Activated CD4-positive, alpha-beta T cell treated with anti-CD3 and anti-CD28 coated beads for 4 hours (primary cell): ENCODE measurements at places on chromosomes 4 and X.

- no peak for DNase-seq
Observed at GRCh38 chr4:81030061-81030980, at the start of gene BMP3. BMP3 (plus strand) TSS chr4:81030708; CDS start chr4:81031285, 577 bp downstream.

- DNase-seq: no peak
Observed at GRCh38 chr4:26751838-26752237, 108.8 kb upstream of the STIM2 start.

DNA sequence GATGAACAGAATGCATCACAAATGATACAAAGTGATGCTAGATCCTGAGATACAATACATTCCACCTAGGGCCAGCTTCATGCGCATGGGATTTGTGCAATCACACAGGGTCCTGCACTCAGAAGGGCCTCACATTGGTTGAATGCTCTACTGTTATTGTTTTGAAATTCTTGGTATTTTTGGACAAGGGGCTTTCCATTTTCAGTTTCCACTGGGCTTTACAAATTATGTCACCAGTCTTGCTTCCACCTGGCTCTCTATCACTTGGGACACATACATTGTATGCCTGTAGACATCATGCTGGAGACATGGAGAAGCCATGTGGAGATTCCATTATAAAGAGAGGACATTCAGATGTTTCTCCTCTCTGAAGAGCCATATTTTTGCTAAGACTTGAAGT lies 155.8 kb downstream of the NAA11 start:
- no peak for DNase-seq

DNA sequence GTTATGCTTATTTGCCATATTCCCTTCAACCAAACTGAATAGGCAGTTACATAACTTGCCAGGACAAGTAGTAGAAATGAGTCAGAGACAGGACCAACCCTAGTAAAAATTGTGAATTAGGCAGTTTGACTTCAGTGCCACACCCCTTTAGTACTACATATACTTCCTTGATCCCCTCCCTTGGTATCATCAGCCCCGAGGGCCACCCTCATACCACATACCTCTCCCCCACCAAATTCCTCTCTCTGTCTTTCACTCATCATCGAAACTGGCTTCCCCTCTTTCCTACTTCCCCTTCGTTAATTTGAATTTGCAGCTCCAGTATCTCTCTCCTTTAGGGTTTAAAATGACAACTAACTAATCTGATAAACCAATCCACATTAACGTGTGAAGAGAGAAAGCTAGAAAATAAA lies 7.9 kb upstream of the PTPN13 start:
- no peak for DNase-seq

GRCh38 chr4:4461850-4462249 lies 74.9 kb downstream of the NSG1 start:
- DNase-seq: peak; percentile 49

DNA sequence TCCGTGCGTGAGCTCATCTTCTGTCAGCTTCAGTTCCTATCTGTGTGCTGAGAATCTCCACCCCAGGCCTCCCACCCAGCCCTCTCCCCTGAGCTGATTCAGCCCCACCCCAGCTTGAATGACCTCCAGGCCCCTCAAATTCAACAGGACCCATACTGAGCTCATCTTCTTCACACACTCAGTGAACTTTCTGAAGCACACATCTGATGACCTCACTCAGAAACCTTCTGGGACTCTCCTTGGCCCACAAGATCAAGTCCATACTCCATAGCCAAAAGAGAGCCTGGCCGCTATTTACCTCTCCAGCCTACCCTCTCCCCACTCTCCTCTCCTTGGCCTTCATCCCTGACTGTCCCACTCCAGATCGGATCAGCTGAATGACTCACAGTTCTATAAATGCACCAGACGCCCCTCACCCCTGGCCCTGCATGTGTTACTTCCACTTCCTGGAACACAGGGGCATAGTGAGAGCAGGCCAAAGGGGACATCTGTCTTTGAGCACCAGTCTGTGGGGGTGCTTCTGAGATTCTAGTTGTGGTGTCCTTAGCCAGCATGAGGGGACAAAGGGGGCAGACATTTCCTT lies 62.5 kb downstream of the PJA1 start:
- DNase-seq: no peak

- DNase-seq: peak; percentile 8
Observed at GRCh38 chr4:139419388-139419914, 34.5 kb upstream of the RAB33B start.

DNA sequence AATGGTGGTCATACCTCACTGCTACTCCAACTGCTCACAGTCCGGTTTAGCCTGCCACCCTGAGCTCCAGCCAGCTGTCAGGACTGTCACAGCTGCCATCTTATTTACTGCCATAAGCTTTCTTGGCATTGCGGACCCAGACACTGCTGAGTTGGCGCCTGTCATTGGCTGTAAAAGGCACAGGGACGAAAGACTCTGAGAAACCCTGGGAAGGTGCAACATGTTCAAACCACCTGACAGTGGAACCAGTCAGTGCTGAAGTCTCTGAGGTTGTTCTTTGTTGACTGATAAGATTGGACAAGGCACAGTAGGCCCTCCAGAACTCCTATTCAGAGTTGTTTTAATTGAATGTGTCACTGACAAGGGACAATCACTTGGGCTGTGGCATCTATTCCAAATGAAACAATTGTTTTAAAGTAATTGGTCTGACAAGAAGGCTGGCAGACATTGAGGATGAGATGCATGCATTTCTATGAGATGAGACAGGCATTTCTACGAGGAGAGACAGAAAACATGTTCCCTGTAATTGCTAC lies 927.8 kb downstream of the STPG2 start:
- no peak for DNase-seq

- DNase-seq: no peak
Observed at GRCh38 chr4:63814171-63814964, 594.9 kb downstream of the TECRL start.

DNA sequence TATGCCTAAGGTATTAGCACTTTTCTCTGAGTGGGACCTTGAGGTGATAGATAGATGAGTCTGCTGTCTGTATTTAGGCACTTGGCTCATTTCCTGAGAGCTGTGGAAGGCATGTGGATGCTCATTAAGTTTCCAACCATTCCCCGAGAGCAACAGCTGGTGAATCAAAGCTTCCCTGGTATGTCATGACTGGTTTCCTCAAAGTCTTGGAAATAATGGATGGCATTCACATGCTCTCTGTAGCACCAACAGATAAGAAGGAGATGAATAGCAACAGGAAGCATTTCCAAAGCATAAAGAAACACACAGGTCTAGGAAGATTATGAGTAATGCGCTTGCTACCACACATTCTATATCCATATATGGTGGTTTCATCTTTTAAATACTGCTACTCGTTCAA lies 118.3 kb upstream of the ETNPPL start:
- no peak for DNase-seq

DNA sequence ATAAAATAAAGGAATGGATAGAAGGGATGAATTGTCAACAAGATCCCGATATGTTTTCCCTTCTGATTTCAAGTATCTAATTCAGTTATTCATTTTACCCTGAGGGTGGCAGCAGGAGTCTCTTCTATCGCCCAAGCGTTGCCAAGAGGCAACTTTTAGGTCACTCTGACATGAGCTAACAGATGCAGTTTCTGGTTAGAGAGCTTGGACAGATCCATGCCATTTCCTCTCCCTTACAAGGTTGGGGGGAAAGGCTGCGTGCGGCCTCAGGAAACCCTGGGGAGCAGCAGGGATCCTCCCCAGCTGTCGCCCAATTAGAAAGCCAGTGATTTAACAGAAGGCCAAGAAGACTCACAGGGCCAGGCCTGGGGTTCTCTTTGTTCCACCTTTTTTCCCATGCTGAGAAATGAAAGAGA lies 35.3 kb upstream of the WAS start:
- peak; percentile 33 for DNase-seq

- DNase-seq: no peak
Observed at GRCh38 chrX:23332888-23333821, 1.5 kb upstream of the PTCHD1 start.

DNA sequence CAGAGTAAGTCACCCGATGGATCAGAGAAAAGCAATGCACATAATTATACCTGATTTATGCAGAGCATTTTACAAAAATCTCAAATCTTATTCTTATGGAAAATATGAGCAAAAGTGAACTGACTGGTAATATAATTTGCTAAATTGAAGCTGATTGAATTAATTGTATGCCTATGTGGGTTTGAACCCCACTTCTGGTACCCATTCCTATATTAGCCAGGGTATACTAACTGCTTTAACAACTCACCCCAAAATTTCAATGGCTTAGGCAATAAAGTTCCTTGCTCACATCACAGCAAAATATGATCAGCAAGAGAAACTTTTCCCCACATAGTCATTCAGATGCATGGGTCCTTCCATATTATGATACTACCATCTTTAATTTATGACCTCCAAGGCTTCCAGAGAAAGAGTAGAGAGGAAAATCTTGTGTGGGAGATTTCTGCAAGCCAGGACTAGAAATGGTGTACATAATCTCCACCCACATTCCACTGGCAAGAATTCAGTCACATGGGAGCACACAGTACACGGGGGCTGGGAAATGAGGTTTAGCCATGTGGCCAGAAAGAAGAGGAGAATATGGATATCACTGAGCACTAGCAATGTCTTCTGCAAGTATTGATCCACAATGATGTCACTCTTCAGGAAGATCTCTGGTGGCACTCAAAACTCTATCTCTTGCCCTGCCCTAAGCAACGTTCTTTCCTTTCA lies 640.7 kb downstream of the BCOR start:
- no peak for DNase-seq

DNA sequence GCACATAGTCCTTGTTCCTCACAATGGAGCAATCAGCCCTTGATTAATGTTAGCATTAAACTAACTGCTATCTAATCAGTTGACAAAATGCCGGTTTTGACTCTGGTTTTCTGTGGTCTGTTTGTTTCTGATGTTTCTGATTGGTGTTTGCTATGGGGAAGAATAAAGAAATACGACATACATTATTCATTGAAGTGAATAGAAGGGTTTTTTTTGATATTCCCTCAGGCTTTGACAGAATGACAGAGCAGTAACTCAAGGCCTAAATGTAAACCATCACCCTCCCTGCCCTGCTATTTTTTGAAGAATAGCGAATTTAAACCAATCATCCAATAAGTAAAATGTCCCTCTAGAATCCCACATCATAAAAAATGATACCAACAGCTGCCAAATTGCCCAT lies 65.5 kb upstream of the HS3ST1 start:
- no peak for DNase-seq
